Activated CD4-positive, alpha-beta T cell treated with anti-CD3 and anti-CD28 coated beads, Interleukin-2, Interleukin-4, amounts not matched to agents 100 ng/mL and 50 ng/mL, durations not matched to agents 16 hours and 8 hours (primary cell): ENCODE measurements at places on chromosomes 12 and 14.
A peak's percentile ranks its signal among the peaks of the same experiment; 100 is the strongest.

- DNase-seq = no peak
These were observed 148.8 kb downstream of the CEP128 start for GRCh38 chr14:80792771-80793170.

DNA sequence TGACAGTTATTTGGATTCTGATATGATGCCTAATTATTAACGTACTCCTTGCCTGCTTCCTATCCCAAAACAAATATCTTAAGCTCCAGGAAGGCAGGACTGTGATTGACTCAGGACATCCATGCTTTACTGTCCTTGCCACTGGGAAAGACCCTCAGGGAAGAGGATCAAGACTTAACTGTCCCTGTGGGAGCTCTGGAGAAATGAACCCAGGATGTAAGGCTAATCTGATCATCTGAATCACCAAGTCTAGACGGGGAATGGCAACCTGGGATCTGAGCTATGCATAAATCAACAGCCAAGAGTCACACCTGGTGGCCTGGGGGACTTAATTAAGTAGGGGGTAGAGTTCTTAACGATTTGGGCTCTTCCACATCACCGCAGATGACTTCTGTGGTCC lies 153.2 kb upstream of the BCL2L14 start:
- DNase-seq = no peak

GRCh38 chr12:42477941-42478340 lies 111.6 kb downstream of the PRICKLE1 start:
- DNase-seq = no peak

GRCh38 chr14:49857427-49858003 lies 4.9 kb upstream of the NEMF start:
- DNase-seq = no peak

GRCh38 chr14:90721619-90722305 lies 94.5 kb downstream of the TTC7B start:
- DNase-seq = peak; percentile 42

DNA sequence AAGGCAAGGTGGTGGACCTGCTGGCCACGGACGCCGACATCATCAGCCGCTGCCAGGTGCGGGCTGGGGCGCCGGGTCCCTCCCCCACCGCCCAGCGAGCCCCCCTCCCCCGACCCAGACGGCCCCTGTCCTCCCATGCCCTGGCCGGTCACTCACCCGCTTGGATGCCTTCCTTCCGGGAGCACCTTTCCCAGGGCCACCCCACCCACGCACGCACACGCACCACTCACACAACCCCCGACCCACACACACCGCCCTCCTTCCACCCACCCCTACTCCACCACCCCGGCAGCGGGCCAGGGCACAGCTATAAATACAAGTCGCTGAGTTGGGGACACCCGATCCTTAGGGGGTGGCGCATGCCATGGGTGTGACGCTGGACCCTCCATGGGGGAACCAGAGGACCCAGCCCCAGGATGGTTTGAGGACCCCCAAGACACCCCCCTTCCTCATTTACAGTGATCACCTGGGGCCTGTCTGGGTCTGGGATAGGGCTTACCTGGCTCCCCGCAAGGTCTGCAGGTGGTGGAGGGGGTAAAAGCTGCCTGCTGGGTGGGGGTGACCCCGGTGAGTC lies 465 bp downstream of the ADSS1 start:
- no peak for DNase-seq

DNA sequence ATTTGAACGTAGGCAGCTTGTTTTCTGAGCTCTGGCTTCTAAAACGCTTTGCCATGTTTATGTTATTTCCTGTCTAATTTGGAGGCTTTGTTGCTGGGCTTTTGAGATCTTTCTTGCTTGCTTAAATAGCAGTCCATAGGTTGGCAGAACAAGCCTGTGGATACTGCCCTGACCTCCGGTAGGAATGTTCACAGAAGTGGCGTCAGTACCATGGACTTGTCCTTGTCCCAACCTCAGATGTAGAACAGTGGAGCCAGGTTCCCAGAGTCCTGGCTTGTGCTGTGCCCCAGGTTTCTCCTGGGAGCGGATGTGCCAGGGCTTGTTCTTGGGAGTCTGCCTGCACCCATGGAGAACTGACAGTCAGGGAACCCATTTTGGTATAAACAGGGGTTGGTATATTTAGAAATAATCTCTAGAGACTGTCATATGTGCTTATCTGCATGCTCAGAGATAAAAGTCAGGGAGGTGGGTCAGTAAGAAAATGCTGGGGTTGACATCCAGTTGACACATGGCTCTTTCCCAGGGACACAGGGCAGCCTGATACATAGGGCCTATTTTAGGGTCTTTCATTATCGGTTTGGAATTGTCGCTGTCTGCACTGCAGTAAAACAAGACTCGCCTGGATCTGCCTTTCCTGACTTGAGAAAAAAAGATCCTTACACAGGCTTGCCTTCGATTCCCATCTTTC lies 22.9 kb downstream of the CACNA1C start:
- no peak for DNase-seq

DNA sequence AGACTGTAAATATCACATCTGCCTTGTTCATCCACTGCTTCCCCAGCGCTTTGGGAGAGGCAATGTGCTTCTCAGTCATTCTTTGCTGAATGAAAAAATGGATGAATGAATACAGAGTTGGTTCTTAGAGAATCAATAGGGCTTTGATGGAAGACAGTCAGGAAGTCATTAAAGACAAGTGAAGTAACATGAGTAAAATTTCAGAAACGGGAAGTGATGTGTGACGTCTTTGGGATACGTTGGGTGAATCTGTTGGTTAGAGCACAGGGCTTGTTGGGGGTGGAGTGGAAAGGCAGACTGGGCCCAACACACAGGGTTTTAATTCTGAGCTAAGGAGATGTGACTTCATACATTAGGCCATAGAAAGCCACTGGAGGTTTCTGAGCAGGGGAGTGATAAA lies 39.0 kb upstream of the NRXN3 start:
- no peak for DNase-seq

- DNase-seq = no peak
These were observed 1.1 kb downstream of the JAG2 start for GRCh38 chr14:105167303-105168092.

DNA sequence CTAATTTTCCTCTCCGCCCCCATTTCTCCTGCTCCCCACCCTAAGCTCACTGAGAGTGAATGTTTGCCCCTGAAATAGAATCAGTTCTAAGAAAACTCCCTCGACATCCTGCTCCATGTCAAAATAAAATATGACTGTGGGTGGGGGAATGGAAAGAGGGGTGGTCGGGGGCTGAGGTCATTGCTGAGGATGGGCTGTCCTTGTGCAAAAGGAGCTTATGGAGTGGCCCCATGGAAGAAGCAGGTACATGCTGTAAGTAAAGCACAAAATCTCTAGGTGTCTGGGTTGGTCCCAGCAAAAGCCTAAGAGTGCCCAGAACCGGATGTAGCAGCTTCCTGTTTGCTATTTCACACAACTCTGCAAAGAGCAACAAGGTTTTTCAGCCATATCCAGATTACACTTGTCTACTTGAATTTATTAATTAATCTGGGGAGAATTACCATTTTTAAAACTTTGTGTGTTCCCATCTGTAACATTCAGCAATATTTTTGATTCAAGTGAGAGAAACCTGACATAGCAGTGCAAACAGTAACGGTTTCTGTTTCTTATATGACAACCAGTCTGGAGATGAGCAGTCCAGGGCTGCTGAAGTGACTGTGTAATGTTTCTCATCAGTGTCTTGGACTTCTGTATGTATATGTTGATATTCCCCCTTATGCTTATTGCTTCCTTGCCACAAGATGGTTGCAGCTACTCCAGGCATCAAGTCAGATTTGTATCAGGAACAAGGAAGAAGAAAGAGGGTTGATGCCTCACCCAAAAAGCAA lies 40.4 kb upstream of the GZMB start:
- DNase-seq = peak; percentile 72

GRCh38 chr14:27123162-27123561 lies 525.3 kb upstream of the NOVA1 start:
- DNase-seq = no peak

GRCh38 chr12:124582108-124582424 lies 14.7 kb upstream of the NCOR2 start:
- no peak for DNase-seq

- DNase-seq = no peak
These were observed 44.5 kb downstream of the ASCL4 start for GRCh38 chr12:107818984-107819383.

- no peak for DNase-seq
These were observed 3.1 kb upstream of the ARHGEF25 start for GRCh38 chr12:57607958-57608663.

DNA sequence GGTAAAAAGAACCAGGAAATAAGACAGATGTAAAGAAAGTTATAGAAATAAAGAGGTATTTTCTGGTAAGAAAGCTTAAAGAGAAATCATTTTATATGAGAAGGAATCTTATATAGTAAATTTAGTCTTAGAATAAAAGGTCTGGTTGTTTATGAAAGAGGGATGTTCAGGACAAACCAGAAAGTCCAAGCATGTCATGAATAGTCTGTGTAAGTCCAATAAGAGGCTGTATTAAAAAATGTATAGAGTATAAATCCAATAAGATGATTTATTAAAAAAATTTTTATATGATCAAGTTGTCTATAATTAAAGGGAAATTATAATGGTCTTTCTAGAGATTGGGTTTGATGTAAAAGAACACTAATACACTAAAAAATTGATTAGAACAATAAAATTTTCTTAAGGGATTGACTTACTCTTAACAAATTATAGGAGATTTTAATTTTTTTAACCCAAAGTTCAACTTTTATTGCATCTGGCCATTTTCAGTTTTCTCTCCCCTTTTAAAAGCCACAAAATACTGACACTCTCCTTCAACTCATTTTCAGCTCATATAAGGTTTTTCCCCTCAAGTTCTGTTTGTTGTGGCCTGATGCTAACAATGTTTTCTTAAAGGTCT lies 35.1 kb downstream of the ST8SIA1 start:
- DNase-seq = no peak

DNA sequence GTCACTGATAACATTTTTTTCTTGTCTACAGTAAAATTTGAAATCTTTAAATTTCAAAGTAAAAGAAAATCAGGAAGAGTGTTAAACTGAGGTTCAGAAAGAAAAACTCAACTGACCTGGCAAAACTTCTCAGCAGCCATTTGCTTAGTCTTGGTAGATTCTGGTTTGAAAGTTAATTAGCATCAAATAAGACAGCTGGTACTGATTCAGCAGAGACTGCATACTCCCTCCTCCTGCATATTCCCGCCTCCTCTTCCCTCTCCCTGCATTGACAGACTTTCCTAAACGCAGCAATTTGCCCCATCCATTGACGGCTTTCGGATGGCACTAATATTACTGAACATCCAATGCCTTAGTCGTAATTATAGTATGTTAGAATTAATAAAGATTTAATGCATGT lies 520.8 kb downstream of the FLRT2 start:
- DNase-seq = no peak

- DNase-seq = no peak
These were observed 116.6 kb downstream of the ERC1 start for GRCh38 chr12:1107669-1108068.

- no peak for DNase-seq
These were observed 53.5 kb downstream of the FRS2 start for GRCh38 chr12:69523433-69524330.

DNA sequence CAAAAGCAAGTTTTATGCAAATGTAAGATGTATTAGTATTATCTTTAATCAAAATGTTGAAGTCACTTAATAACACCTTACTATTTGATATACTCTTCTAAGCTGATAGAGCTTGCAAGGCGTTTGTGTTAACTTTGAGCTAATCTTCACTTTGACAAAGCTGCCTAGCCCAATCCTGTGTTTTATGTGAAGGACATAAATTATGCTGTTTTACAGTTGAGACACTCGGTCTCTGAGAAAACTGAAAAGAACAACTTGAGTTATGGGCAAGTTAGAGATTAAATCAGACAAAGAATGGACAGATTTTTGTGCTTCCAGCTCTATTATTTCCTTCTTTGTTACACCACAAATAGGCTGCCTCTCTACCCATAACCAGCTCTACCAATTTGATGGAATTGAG lies 42.0 kb upstream of the DAAM1 start:
- DNase-seq = no peak

- DNase-seq = no peak
These were observed 1.6 kb upstream of the CKB start for GRCh38 chr14:103524002-103524935.

DNA sequence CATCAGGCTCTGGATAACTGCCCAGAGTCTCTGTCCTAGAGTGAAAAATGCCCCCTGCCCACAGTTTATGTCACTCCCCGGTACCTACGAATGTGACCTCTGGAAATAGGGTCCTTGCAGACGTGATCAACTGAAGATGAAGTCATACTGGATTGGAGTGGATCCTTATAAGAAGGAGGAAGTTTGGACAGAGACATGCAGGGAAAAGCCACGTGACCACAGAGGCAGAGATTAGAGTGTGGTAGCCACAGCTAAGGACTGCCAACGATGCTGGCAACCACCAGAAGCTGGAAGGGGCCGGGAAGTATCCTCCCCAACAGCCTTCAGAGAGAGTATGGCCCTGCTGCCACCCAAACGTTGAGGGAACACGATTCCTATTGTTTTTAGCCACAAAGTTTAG lies 101.2 kb upstream of the NCOR2 start:
- DNase-seq = no peak

DNA sequence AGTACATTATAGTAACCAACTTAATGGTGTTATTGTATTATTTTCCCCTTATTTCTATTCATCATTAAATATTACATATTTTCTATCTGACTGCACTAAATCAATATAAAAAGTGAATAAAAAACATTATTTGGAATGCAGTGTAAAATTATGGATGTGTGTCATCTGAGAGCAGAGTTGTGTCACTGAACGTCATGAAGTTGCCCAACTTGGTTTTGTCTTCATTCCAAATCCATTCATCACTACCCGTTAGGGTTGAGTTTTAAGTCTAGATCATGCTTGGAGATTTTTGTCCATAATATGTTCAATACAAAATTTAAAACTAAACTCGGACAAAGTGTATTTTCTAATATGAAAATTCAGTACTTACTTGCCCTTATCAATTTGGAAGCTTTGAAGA lies 16.1 kb downstream of the KLRF1 start:
- no peak for DNase-seq

GRCh38 chr14:80902608-80903007 lies 38.9 kb downstream of the CEP128 start:
- DNase-seq = peak; percentile 26

GRCh38 chr14:100810861-100811461 lies 15.0 kb upstream of the MEG3 start:
- no peak for DNase-seq

GRCh38 chr12:57319678-57320469 lies 68.9 kb upstream of the STAC3 start:
- no peak for DNase-seq

DNA sequence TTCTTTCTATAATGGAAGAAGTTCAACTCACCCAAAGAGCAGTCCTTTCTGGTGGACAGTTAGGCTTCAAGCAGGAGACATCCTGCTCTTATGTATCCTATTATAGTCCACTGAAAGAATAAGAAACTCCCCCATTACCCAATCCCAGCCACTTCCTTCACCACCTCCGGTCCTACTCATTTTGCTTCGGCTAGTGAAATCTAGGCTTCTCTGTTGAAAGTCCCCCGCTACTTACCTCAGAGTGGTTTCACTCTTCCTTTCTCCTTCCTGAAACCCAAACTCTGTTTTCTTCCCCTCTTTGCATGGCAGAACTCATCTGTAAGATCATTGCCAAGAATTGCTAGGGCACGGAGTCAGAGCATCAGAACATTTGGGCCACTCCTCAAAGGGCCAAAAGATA lies at the start of gene GPR84:
Gene GPR84 (minus strand): TSS at position 74 of the 400 bp plus-strand sequence. CDS start 635 bp downstream, outside the sequence.
- DNase-seq = peak; percentile 81
